Suppressor macrophage (primary cell): ENCODE measurements at places on chromosomes 1 and 21.
A peak's percentile ranks its signal among the peaks of the same experiment; 100 is the strongest.

GRCh38 chr1:18347559-18347958, 133.2 kb upstream of the KLHDC7A start:
- DNase-seq, result no peak

GRCh38 chr21:41250519-41250918, 66.1 kb upstream of the FAM3B start:
- no peak for DNase-seq

- no peak for DNase-seq
These were observed 12.6 kb upstream of the PLEKHG5 start for GRCh38 chr1:6503884-6504602.

GRCh38 chr21:34691390-34692032, 22.7 kb downstream of the CLIC6 start:
- no peak for DNase-seq

- no peak for DNase-seq
These were observed 29.0 kb upstream of the ABCG1 start for GRCh38 chr21:42189860-42190485.

DNA sequence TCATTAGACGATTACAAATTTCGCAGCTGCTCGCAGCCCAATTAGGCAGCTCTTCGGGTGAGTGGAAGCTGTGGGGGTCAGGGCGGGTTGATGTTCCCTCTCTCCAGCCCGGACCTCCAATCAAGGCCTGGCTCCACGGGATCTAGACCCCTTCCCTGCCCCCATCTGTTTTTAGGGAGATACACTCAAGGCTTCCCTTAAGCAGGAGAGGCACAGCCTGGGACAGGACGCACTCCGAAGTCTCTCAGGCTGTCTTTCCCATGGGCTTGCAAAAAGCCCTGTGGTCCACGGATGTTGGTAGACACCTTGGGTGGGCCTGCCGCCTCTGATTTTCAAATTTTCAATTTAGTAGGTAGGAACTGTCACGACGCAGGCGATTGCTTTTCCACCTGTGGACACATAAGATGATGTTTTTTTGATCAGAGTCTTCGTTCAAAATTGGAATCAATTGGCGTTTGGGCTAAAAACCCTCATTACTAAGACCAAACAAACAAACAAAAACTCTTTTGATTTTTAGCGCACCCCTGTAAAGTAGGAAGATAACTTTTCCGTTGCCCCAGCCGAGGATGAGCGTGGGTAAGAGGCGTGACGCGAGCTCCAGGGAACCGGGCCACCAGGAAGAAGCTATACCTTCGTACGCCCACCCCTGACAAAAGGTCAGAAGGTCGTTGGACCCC, 2.5 kb upstream of the LHX8 start:
- DNase-seq, result no peak

DNA sequence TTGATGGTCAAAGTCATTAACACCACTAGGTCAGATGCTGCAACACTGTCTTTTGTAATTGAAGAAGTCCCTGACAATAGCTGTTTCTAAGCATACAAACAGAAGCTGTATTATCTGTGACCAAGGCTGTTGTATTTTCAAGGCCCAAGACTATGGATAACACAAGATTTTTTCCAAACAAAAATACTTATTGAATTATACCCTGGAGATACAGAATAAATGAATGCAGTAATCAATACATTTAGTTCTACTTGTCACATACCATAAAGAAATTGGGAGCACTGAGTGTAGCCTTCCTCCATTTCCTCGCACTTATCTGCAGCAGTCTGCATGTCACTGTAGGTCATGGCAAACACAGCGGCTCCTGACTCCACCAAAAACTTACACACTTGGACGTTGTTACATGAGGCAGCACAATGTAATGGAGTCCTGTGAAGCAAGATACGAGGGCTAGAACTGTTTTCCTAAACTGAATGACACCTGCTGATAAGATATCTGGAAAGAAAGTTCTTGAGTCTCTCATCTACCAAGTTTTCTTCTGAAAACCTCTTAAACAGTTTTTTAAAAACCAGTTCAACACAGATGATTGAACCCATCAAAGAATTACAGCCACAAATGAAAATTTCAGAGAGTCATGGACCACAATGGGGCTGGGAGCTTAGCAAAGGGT, 56.9 kb downstream of the TP53BP2 start:
- no peak for DNase-seq

DNA sequence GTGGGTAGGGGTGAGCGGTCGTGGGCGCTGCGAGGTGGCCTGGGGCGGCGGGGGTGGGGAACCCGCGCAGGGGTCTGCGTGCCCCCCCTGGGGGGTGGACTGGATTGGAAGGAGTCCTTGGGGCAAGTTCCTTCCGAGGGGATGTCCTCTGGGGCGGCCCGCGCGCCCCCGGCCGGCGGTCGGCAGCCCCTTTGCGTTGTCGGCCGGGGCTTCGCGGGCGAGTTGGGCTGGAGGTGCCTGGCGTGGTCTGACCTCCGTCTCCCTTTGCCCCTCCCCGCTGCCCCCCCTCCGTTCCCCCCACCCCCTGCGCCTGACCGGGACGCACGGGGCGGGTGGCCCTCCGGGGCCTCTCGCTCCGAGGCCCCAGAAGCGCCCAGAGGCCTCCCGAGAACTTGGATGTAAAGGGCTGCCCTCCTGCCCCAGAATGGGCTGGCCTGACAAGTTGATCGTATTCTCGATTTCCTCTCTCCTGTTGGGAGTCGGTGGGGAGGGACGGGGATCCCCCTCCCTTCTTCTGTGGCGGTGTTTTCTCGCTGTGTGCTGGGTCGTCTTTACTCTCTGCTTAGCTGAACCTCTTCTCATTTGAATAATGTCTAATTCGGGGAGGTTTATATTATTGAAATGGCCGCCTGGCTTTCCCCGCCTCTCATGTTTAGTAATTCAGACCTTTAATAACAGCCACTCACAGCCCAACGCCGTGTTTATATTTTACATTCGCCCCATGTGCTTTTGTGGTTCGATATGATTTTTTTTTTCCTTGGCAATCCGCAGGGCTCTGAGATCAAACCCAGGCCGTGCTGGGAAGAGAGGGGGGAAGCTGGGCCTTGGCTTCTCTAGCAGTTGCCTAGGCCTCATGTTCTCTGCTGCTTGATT, 1.3 kb downstream of the POU2F1 start:
- peak; percentile 81 for DNase-seq

GRCh38 chr1:63928186-63929105, 154.6 kb downstream of the ROR1 start:
- DNase-seq, result no peak

GRCh38 chr1:180849031-180849775, 63.5 kb upstream of the KIAA1614 start:
- DNase-seq, result no peak

DNA sequence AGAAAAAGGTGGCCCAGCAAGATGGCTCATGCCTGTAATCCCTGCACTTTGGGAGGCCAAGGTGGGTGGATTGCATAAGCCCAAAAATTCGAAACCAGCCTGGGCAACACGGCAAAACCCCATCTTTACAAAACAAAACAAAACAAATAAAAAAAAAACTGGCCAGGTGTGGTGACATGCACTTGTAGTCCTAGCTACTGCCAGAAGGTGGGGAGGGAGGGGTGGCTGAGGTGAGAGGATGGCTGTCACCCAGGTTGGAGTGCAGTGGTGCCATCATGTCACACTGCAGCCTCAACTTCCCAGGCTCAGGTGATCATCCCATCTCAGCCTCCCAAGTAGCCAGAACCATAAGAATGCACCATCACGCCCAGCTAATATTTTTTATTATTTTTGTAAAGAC, 22.8 kb downstream of the RERE start:
- DNase-seq, result no peak
